ENCODE measurements at places on chromosomes 16 and 17. TPM values are rescaled to one million over a fixed set of nuclear protein-coding genes. Genes with fewer than 3 reads are reported as not detected.
A peak's percentile ranks its signal among the peaks of the same experiment; 100 is the strongest.

EME1 gene
- 1.0 TPM for total RNA-seq

AANAT gene
- not detected for total RNA-seq

HBA2 gene
- total RNA-seq: 128 TPM

DBNDD1 gene
- 1.2 TPM for total RNA-seq

TBC1D3 gene
- not detected for total RNA-seq

SHISA6 gene
- 3.3 TPM for total RNA-seq

MMP28 gene
- total RNA-seq: 109 TPM

CCL3 gene
- total RNA-seq: not detected

HOXB4 gene
- total RNA-seq: 1.0 TPM

TRIM37 gene
- total RNA-seq: 16.7 TPM

NHLRC4 gene
- total RNA-seq: 0.79 TPM

- peaks cover 17% of the 10 kb centered on the region for H3K4me1 ChIP-seq
- H3K36me3 ChIP-seq: no peaks in the 10 kb centered on the region
- H3K4me3 ChIP-seq: no peak overlapping the region
- peaks cover 73% of the 10 kb centered on the region for H3K27me3 ChIP-seq
- no peak overlapping the region for H3K27ac ChIP-seq
- DNase-seq: no peak
Observed at GRCh38 chr16:77786186-77786847, 2.0 kb upstream of the VAT1L start.

DNA sequence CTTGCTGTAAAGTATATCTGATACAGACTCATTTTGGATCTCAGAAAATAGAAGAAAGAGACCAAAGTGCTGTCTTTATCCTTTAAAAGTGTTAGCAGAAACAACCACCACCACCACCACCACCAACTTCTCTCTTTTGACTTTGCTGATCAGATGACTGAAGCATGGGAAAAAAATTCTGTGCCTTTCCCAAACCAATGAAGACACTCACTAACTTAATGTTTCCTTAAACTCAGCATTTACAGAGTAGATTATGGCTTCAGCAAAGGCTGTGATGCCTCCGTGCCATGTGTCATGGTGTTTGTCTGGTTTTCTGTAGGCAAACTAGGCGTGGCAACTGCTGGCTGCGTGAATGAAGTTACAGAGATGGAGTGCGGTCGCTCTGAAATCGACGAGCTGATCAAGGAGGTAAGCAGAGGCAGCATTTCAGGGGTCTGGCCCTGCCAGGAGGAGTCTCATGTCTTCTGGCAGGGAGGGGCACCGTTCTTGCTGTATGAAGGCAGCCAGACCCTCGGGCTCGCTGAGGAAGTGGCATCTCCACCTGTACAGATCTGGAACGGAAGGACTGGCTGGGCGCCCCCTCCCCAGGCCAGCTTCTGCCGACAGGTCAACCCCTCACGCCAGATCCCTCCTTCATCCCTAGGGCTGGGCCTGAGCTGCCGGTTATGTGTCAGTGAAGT lies 12.4 kb downstream of the IRF8 start:
- H3K4me3 ChIP-seq: no peak overlapping the region
- DNase-seq: no peak
- H3K27ac ChIP-seq: no peak overlapping the region
- H3K36me3 ChIP-seq: no peaks in the 10 kb centered on the region

DNA sequence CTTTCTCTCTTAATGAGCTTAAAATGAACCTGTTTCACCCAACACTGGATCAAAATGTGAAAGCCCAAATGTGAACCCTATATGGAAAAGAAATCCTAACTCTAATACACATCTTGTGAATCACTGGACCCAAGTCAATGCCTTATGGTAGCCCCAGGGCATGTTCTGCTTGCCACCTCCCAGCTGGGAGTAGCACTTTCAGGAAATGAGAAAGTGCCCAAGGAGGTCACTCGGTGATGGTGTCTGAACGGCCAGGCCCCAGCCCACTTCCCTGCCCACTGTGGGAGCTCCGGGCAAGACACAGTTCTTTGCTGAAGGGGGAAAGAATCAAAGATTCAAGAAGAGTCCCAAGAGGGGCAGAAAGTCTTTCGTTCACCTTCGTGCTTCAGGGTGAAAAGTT lies 46.1 kb downstream of the GTF3C1 start:
- no peak overlapping the region for H3K4me3 ChIP-seq
- no peak overlapping the region for H3K27ac ChIP-seq
- peaks cover 16% of the 10 kb centered on the region for H3K4me1 ChIP-seq
- H3K27me3 ChIP-seq: no peaks in the 10 kb centered on the region
- H3K36me3 ChIP-seq: peaks cover 100% of the 10 kb centered on the region
- no peak for DNase-seq

GRCh38 chr17:72104164-72104862 lies 16.5 kb upstream of the SOX9 start:
- H3K36me3 ChIP-seq: no peaks in the 10 kb centered on the region
- H3K4me1 ChIP-seq: no peaks in the 10 kb centered on the region
- no peak for DNase-seq
- H3K4me3 ChIP-seq: no peak overlapping the region
- no peaks in the 10 kb centered on the region for H3K27me3 ChIP-seq

DNA sequence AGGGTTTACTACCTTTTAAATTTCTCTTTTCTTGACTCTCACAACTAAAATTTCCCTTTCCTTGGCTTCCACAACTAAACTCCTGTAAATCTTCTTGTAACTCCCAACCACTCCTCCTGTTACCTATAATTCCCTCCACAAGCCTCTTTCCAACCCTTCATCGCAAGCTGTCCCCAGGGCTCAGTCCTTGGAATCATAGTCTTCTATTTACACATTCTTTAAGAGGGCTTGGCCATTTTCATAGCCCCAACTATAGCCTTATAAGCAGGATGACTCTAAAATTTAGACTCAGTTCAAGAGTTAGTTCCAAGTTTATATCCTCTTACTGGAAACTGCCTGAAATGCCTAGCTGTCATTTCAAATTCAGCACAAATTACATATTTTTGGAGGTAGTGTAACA lies 23.9 kb downstream of the GLG1 start:
- peaks cover 6% of the 10 kb centered on the region for H3K4me1 ChIP-seq
- no peaks in the 10 kb centered on the region for H3K36me3 ChIP-seq
- no peaks in the 10 kb centered on the region for H3K27me3 ChIP-seq
- DNase-seq: no peak
- H3K27ac ChIP-seq: no peak overlapping the region
- no peak overlapping the region for H3K4me3 ChIP-seq

DNA sequence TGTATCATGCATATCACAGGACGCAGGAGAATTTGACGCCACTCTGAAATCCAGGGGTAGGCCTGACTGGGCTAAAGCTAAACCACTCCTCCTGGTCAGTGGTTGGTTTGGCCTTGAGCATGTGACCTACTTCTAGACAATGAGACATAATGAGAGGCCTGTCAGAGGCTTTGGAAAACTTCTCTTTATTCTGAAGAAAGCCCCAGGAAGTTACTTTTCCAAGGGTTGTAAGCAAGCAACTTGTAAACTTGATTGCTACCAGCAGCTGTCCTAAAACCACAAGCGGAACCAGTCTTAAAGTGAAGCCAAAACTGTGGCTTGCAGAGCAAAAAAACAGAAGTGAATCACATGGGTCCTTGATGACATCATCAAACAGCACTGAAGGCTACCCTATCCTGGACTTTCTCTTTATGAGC lies 138.2 kb upstream of the COX10 start:
- H3K4me3 ChIP-seq: no peak overlapping the region
- peak overlapping the region; percentile 65 for H3K27ac ChIP-seq
- no peaks in the 10 kb centered on the region for H3K27me3 ChIP-seq
- DNase-seq: no peak
- H3K4me1 ChIP-seq: peaks cover 15% of the 10 kb centered on the region

GRCh38 chr17:72297326-72298115 lies 176.7 kb downstream of the SOX9 start:
- H3K27me3 ChIP-seq: no peaks in the 10 kb centered on the region
- H3K27ac ChIP-seq: no peak overlapping the region
- no peak for DNase-seq
- no peak overlapping the region for H3K4me3 ChIP-seq

DNA sequence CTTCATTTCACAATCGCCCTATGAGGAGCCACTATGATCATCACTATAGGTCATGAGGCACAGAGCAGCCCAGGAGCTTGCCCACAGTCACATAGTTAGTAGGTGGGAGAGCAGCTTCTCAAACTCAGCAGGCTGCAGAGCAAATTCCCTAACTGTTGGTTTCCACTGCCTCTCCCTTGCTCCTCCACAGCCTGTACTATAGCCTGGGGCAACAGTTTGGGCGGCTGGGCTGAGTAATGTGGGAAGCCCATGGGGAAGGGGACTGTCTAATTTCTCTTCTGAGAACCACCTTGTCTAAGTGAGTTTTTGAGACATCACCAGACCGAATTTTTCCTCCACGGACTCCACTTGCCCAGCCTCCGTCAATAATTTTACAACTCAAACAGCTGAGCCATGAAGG lies 73.4 kb upstream of the GPR139 start:
- H3K36me3 ChIP-seq: no peaks in the 10 kb centered on the region
- no peak overlapping the region for H3K27ac ChIP-seq
- peaks cover 5% of the 10 kb centered on the region for H3K27me3 ChIP-seq
- DNase-seq: no peak
- no peaks in the 10 kb centered on the region for H3K4me1 ChIP-seq

- H3K36me3 ChIP-seq: peaks cover 79% of the 10 kb centered on the region
- H3K4me3 ChIP-seq: no peak overlapping the region
- H3K27ac ChIP-seq: no peak overlapping the region
- DNase-seq: no peak
Observed at GRCh38 chr16:89545831-89546574, 14.5 kb upstream of the RPL13 start.

GRCh38 chr17:42221886-42222745 lies 27.8 kb upstream of the GHDC start:
- no peaks in the 10 kb centered on the region for H3K27me3 ChIP-seq
- no peaks in the 10 kb centered on the region for H3K4me1 ChIP-seq
- H3K27ac ChIP-seq: no peak overlapping the region
- H3K4me3 ChIP-seq: no peak overlapping the region
- DNase-seq: no peak

DNA sequence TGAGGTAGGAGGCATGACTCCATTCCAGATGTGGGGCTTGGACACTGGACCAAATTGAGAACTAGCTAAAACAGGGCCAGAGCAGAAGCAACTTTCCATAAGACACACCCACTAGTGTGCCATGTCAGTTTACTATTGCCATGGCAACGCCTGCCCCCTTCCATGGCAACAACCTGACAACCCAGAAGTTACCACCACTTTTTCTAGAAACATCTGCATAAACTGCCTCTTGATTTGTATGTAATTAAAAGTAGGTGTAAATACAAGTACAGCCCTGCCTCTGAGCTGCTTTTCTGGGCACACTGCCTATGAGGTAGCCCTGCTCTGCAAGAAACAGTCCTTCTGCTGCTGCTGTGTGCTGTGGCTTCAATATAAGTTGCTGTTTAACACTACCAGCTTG lies 19.5 kb upstream of the SCNN1B start:
- no peaks in the 10 kb centered on the region for H3K27me3 ChIP-seq
- DNase-seq: no peak
- H3K27ac ChIP-seq: peak overlapping the region; percentile 33
- no peak overlapping the region for H3K4me3 ChIP-seq
- H3K36me3 ChIP-seq: no peaks in the 10 kb centered on the region

- no peak overlapping the region for H3K27ac ChIP-seq
- peaks cover 27% of the 10 kb centered on the region for H3K4me1 ChIP-seq
- H3K36me3 ChIP-seq: peaks cover 69% of the 10 kb centered on the region
- H3K27me3 ChIP-seq: no peaks in the 10 kb centered on the region
Observed at GRCh38 chr17:68433911-68434508, 23.3 kb downstream of the WIPI1 start.

DNA sequence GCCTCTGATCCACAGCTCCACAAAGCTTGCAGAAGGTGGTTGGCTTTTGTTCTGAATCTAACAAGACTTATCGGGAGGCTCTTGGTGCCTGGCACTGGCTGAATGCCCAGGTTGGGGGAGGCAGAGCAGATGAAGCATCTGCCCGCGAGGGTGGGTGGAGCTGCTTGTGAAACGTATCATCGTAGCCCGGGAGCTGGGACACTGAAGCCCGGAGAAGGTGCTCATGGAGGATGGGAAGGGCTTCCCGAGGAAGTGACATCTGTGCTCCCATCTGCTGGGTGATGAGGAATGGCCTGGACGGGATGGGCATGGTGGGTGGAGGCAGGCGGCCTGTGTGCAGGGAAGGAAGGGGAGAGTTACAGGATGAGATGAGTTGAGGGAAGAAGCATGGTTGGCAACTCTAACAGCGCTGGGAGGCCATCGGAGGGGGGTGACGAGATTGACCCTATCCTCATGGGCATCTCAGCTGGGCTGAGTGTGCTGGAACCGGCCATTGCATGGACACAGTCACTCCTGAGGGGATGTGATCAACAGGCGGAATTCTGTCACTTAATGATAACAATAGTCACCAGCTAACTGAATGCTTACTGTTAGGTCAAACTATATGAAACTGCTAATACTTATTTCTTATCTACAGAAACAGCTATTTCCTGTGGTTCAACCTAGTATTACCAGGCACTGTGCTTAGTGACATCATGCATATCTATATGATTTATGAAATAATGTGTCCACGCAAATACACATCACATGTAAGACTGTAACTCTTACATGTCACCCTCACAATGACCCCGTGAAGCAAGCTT lies 102.7 kb downstream of the ABCC6 start:
- H3K4me3 ChIP-seq: no peak overlapping the region
- H3K27me3 ChIP-seq: no peaks in the 10 kb centered on the region
- H3K4me1 ChIP-seq: no peaks in the 10 kb centered on the region
- no peak for DNase-seq

GRCh38 chr17:49814781-49815529 lies 26.5 kb downstream of the KAT7 start:
- H3K4me3 ChIP-seq: no peak overlapping the region
- DNase-seq: no peak
- H3K36me3 ChIP-seq: peaks cover 59% of the 10 kb centered on the region
- H3K4me1 ChIP-seq: peaks cover 42% of the 10 kb centered on the region
- H3K27ac ChIP-seq: peak overlapping the region; percentile 71

- DNase-seq: no peak
- H3K4me1 ChIP-seq: peaks cover 6% of the 10 kb centered on the region
- no peak overlapping the region for H3K4me3 ChIP-seq
- H3K27ac ChIP-seq: no peak overlapping the region
- no peaks in the 10 kb centered on the region for H3K36me3 ChIP-seq
Observed at GRCh38 chr16:56534847-56535383, 15.1 kb upstream of the BBS2 start.

Measured in suprapubic skin (tissue), 4 donors.